Stimulated activated CD8-positive, alpha-beta memory T cell treated with anti-CD3 and anti-CD28 coated beads, Interleukin-4, amount 100 ng/mL, for 1 hour (primary cell): ENCODE measurements at places on chromosomes 7 and 10.

GRCh38 chr7:107746006-107746405, 2.1 kb downstream of the CBLL1 start:
- no peak for DNase-seq

- no peak for DNase-seq
Measured at GRCh38 chr10:93410697-93411348, 71.3 kb downstream of the MYOF start.

DNA sequence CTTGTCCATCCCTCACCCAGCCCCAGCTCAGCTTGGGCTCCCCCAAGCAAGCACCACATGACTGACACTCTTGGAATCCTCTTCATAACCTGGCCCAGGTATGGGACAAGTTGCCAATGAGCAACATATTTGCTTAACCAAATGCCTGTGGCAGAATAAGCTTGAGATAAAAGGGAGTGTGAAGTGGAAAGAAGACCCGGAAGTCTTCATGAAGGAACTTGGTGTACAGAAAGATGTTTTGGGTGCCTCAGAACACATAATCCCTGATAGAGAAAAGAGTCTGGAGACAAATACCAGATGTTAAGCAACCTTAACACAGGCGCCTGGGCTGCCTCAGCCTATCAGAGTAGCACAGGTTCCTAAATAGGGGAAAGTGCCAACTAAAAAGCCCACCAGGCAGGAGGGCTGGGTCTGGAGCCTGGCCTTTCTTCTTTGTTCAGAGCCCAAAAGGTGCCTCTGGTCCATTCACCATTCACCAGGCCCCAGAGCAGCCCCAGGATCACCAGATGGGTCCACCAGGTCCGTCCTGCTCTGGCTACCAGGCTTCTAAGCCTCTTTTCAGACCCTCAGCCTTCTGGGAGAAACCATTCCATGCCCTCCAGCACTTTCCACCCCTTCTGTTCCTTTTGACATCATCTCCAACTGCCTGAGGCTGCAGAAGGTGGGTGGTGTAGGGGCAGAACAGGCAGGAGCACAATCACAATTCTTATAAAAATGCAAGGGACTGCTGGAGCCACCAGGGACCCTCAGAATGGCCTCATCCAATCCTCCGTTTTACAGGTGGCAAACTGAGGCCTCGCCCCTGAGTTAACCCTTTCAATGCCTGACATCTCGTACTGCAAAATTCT, 22.6 kb downstream of the KCNMA1 start:
- DNase-seq = no peak

GRCh38 chr7:138316421-138317043, 143.5 kb upstream of the TRIM24 start:
- DNase-seq = no peak

- DNase-seq = no peak
Measured at GRCh38 chr10:24428410-24428782, 219.5 kb downstream of the KIAA1217 start.

DNA sequence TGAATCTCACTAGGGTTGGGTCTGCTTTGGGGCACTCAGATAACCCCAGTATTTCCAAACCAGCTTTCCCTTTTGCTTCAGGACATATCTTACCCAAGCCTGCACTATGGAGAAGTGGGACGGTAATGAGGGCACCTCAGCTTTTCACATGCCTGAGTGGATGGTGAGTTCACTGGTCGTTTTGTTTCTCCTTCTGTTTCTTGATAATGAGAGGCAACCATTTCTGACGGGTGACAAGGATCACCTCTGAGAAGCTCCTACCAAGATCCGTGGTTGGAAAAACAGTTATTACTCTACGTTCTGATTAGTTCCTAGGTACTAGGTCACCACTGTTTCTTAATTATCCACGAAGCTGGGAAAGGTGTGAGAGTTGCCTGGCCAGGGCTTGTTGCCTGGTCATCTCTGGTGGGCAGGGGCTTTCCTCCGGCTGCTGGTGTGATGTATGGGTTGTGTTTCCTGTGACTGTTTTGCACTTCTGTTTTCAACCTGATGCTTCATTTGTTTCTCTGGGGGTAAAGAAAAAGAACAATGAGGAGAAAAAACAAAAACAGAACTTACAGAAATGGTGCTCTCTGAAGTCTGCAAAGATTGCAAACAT, 65.7 kb upstream of the STRIP2 start:
- no peak for DNase-seq

- DNase-seq = no peak
Measured at GRCh38 chr7:121544726-121545125, 148.6 kb upstream of the FAM3C start.

GRCh38 chr10:33227489-33227888, 107.0 kb downstream of the NRP1 start:
- no peak for DNase-seq

- DNase-seq = no peak
Measured at GRCh38 chr7:41979834-41980307, 257.1 kb downstream of the GLI3 start.

DNA sequence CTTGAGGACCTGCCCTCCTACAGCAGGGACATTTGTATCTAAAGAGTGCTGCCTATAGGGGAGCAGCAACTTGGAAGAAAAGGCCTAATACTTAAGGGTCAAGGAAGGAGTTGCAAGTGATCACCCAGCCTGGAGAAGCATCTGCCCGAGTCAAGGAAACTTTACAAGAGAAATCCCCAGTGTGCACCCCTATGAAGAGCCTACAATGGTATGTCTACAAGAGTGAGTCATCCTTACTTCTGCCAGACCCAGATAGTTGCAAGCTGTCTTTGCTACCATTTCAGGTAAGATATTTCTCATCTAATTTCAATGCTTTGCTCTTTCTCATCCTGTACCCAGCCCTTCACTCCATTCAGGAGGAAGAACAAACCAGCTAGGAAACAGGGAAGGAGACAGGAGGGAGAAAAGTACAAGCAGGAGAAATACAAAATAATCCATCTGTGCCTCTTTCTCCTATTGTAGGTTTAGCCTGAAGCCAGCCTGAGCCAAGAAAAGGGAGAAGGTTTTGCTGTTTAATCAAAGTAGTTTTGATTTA, 34.4 kb upstream of the AGR3 start:
- no peak for DNase-seq

DNA sequence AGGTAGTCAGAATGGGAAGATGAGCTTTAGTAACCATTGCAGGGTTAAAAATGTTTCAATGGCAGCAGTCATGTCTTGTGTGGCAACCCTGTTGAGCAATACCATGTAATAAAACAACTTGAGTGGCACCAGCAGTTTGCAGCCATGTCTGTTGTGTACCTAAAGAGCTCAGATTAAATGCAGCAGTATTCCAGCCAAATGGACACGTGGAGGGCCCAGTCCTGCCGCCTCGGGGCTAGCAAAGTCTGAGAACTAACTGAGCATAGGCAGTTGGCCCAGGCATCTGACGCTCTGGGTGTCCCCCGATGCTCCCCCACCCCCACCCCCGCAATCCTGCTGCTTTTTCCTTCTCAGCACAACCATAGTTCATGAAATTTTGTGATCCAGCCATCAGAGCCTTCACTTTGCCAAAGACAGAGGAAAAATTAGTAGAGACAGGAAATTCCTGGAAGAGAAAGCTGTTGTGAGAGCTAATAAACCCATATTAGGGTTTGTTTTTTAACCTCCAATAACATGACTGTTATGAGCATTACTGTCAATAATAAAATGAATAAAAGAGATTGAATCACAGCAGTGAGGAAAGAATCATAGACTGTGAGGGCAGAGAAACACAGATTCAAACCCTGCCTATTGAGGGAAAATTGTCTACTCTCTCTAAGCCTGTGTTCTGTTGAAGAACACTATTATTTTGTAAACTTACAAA, 220.6 kb upstream of the RHOBTB1 start:
- DNase-seq = no peak

DNA sequence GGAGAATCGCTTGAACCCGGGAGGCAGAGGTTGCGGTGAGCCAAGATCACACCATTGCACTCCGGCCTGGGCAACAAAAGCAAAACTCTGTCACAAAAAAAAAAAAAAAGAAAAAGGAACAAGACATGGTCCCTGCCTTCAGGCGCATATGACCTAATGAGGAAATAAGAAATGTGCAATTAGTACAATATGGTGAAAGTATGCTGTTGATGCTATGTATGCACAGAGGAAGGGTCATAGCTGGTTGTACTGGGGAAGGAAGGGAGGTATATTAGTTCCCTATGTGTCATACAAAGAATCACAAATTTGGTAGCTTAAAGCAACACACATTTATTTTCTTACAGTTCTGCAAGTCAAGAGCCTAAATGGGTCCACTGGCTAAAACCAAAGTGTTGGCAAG, 97.8 kb upstream of the MPP7 start:
- DNase-seq = no peak

- DNase-seq = no peak
Measured at GRCh38 chr10:63720676-63721075, 199.5 kb downstream of the REEP3 start.

GRCh38 chr10:16258291-16259040, 178.3 kb upstream of the PTER start:
- DNase-seq = no peak

DNA sequence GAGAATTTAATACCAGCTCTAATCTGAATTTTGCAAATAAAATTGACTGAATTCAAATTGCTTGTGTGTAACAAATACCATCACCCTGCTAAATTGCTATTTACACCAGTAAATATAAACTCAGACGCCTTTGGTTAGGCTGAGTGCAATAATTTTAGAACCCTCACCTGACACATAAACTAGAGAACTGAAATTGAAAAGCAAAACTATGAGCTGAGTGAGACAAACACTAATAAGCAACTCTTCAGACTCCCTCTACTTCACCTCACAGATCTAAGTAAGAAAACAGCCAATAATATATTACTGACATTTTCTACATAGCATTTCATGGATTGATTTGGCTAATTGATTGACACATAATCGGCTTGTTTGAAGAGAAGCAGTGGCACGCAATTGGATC, 621.2 kb downstream of the REEP3 start:
- no peak for DNase-seq

GRCh38 chr7:21352540-21353387, 75.1 kb upstream of the SP4 start:
- DNase-seq = no peak

DNA sequence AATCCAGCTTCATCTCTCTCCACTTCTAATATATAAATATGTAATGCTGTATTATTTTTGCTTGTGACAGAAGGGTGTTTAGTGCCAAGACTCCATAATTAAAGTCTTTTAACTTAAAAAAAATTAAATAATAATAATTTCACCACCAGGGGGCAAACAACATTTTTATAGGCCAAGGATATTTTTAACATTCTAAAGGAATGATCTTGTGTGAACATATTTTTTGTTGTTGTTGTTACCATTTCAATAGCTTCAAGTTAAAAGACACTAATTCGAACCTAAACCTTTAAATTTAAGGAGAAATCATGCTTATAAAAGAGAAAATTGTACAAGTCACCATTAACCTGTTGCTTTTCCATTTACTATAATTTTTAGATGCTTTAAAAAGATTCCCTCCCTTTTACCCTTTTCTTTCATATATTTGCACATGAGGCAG, 7.5 kb upstream of the DNAJC1 start:
- DNase-seq = no peak
